ENCODE measurements at places on chromosomes 1 and 21.

- DNase-seq: no peak
These were observed 51.6 kb downstream of the GRIK3 start for GRCh38 chr1:36982709-36983108.

GRCh38 chr1:155324717-155325602 is 4.3 kb downstream of the RUSC1 start:
- DNase-seq: peak; percentile 63

DNA sequence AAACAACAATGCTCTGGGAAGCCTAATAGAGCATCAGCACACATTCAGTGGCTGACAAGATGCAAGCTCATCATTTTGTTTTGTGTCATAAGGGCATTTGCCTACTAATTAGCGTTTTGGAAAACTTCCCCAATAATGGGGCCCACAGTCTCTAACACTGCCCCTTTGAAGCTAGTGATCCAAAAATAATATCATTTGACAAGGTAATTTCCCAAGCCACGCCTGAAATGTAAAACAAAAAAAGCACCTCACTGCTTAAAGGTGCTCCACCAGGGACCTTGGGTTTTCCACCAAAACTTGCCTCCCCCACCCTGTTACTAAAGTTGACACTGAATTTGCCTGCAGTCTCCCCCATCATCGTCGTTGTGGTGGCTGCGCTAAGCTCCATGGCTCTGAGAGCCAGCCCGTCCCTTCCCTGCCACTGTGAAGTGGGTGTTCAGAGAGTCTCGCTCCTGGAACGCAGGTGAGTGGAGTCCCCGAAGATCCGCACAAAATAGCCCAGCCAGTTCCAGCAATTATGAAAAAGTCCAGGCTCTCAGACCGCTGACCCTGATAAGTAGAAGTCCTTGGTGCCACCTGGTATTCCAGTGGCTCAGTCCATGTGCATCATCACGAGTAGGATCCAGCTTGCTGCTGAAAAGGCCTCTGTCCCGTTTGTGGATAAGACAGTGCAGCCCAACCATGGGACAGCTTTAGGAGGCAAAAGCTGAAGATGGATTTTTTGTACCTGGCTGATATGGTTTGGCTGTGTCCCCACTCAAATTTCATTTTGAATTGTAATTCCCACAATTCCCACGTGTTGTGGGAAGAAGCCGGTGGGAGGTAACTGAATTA is 52.2 kb downstream of the RAB3GAP2 start:
- DNase-seq: no peak

- DNase-seq: no peak
These were observed 18.1 kb downstream of the SLC37A1 start for GRCh38 chr21:42531771-42532170.

DNA sequence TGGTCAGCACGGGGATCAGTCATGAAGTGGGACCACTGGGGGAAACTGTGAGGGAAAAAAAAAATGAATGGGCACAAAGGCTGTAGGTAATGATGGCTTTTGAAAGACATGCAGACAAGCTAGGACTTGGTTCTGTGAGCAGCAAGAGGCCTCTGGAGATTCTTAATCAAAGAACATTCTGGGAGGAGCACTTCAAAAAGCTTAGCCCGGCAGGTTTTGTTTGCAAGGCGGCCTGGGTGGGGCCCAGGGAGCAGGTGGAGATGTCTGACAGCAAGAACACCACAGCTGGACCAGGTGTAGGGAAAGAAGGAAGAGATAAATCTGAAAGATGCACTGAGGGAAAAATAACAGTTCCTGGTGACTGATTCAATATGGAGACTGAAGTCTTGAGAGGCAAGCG is 6.0 kb downstream of the TEX35 start:
- DNase-seq: no peak

DNA sequence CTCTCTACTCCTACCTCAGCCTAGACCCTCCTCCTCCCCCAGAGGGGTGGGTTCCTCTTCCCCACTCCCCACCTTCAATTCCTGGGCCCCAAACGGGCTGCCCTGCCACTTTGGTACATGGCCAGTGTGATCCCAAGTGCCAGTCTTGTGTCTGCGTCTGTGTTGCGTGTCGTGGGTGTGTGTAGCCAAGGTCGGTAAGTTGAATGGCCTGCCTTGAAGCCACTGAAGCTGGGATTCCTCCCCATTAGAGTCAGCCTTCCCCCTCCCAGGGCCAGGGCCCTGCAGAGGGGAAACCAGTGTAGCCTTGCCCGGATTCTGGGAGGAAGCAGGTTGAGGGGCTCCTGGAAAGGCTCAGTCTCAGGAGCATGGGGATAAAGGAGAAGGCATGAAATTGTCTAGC is 21.6 kb upstream of the VPS13D start:
- no peak for DNase-seq

- no peak for DNase-seq
These were observed 33.6 kb downstream of the CLDN14 start for GRCh38 chr21:36446301-36446700.

All from right forelimb (tissue), 1 donor.